ENCODE measurements at places on chromosomes 11 and 22. TPM values are rescaled to one million over a fixed set of nuclear protein-coding genes. Genes with fewer than 3 reads are reported as not detected.

DNA sequence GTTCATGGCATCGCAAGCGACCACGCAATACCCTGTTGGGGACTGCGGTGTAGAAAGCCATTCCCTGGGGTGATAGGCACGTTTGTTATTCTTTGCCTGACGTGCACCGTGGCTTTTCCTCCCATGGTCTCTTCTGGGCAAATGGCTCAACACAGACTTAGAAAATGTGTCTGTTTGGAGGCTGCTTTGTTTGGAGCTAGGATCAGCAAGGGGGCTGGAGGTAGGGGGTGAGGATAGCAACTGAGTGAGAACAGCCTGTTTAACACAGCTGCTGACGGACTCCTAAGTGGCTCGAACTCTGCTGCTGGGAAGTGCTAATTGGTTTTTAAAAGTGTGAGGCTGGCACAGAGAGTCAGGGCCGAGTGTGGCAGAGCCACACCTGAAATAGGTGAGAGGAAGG lies 16.1 kb upstream of the CHRM4 start:
- DNase-seq = no peak

The OR9I1 gene
- not detected for total RNA-seq

The MPZL3 gene
- 7.5 TPM for total RNA-seq

DNA sequence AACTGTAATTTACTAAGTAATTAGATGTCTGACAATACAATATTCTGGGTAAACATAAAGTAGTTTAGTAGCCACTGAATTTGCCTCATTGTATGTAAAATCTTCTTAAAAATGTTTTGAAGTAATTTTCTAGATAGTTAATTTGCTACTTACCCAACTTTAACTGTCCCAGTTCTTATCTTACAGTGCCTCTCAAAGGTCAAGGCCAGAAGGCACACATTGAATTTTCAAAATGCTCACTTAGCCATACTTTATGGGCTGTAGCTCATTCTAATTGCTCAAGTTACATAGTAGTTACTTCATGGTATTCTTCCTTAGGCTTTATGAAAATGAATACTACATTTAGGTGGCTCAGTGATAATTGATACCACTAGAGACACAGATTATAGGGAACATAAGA lies 666.6 kb downstream of the CNTN5 start:
- DNase-seq = no peak

GRCh38 chr22:23388517-23388890 lies 191.6 kb downstream of the IGLL1 start:
- DNase-seq = no peak

The APOC3 gene
- not detected for total RNA-seq

The C1QTNF4 gene
- 1.3 TPM for total RNA-seq

DNA sequence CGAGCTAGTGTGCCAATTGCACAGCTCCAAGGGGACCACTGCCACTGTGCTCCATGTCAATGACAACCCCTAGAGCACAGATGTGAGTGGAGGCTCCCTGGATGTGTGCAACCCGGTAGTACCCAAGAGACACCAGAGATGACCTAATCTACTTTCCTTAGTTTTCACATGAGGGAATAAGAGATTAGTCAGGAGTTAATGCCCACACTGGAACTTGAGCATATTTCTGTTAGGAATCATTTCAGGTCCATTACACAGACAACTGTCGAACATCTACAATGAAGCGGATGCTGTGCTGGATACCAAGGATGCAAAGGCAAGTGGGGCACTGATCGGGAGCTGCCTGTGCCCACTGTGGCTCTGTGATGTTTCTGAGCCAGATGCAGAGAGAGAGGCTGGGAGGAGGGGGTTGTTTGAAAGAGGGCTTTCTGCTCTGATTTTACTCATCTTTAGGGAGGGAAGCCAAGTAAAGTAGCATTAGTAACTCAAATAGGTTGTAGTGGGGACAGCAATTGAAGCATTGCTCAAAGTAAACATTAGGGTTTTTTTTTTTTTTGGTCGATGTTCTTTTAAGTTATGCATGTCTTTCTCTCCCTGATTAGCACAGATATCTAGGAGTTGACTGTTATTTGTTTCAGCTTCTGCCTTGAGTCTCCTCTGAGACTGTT lies 82.5 kb upstream of the SORL1-AS1 start:
- no peak for DNase-seq

All from natural killer cell (primary cell).